ENCODE measurements at places on chromosomes 7 and 10. TPM values are rescaled to one million over a fixed set of nuclear protein-coding genes. Genes with fewer than 3 reads are reported as not detected.
A peak's percentile ranks its signal among the peaks of the same experiment; 100 is the strongest.

DNA sequence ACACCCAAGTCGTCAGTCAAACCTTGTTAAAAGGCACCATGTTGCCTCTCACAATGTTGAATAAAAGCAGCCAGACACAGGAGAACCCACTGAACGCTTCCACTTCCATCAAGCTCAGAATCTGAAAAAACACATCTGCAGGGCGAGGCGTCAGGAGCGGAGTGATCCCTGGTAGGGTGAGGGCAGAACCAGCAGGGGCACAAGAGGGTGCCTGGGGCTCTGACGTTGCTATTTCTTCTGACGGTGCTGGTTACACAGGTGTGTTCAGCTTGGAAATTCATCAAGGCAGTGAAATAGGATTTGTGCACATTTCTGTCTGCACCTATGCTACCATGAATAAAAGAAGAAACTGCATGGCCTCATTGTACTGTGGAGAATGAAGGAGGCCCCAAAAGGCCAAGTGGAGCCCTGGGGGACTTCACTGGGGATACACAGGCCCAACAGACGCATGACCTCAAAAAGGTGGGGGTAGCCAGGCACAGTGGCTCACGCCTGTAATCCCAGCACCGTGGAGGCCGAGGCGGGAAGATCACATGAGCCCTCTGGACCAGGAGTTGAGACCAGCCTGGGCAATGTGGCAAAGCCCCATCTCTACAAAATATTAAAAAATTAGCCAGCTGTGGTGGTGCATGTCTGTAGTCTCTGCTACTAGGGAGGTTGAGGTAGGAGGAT is 19.2 kb upstream of the NCAPG2 start:
- H3K36me3 ChIP-seq, result no peaks in the 10 kb centered on the region
- no peaks in the 10 kb centered on the region for H3K27me3 ChIP-seq
- H3K4me1 ChIP-seq, result no peaks in the 10 kb centered on the region
- no peak overlapping the region for H3K27ac ChIP-seq
- DNase-seq, result no peak

DNA sequence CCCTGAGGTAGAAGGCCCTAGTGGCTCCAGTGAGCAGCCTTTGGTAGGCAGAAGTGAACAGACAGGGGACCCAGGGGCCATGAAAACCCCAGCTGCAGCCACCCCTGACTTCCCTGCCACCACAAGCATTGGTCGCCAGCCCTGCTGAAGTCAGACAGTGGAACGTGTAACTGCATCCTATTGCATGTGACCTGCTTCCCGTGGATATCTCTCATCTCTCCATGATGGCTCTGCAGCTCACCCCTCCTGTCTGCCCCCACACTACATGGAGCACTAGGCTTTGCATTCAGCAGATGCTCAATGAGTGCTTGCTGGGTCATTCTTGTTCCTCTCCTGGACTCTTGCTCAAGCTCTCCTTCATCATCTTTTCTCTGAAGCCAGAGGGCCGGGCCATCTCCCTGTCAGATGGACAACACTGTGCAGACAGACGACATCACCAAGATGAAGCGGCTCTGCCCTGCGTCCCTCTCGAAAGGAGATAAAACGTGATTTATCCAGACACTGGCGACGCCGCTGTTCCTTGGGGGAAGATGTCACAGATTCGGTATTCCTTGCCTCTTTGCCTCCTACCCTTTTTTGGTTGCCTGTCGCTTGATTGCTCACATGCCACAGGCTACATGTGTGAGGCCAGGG is 117.5 kb downstream of the SH3PXD2A start:
- no peak overlapping the region for H3K4me3 ChIP-seq
- no peaks in the 10 kb centered on the region for H3K36me3 ChIP-seq
- no peaks in the 10 kb centered on the region for H3K4me1 ChIP-seq
- H3K27ac ChIP-seq, result no peak overlapping the region
- H3K27me3 ChIP-seq, result no peaks in the 10 kb centered on the region

ST8SIA6 gene
- polyA plus RNA-seq, result 0.22 TPM

- H3K4me3 ChIP-seq, result no peak overlapping the region
- H3K27me3 ChIP-seq, result no peaks in the 10 kb centered on the region
- no peaks in the 10 kb centered on the region for H3K4me1 ChIP-seq
- H3K27ac ChIP-seq, result no peak overlapping the region
- peak; percentile 66 for DNase-seq
These were observed 244.0 kb downstream of the SKAP2 start for GRCh38 chr7:26620352-26620751.

- no peak overlapping the region for H3K4me3 ChIP-seq
These were observed 12.3 kb upstream of the MYPN start for GRCh38 chr10:68096913-68097516.

GRCh38 chr10:69792341-69792740 is 9.4 kb upstream of the COL13A1 start:
- no peaks in the 10 kb centered on the region for H3K36me3 ChIP-seq
- no peak for DNase-seq
- H3K4me1 ChIP-seq, result no peaks in the 10 kb centered on the region
- H3K4me3 ChIP-seq, result no peak overlapping the region

GRCh38 chr10:30026578-30026977 is 32.8 kb downstream of the JCAD start:
- H3K36me3 ChIP-seq, result no peaks in the 10 kb centered on the region
- peaks cover 11% of the 10 kb centered on the region for H3K4me1 ChIP-seq
- no peak for DNase-seq
- no peak overlapping the region for H3K27ac ChIP-seq
- H3K27me3 ChIP-seq, result no peaks in the 10 kb centered on the region

- no peaks in the 10 kb centered on the region for H3K27me3 ChIP-seq
- H3K27ac ChIP-seq, result no peak overlapping the region
- no peaks in the 10 kb centered on the region for H3K4me1 ChIP-seq
- DNase-seq, result no peak
These were observed 350.9 kb upstream of the NPVF start for GRCh38 chr7:25578991-25579777.

CYP2E1 gene
- polyA plus RNA-seq, result 3.4 TPM

GPR15LG gene
- not detected for polyA plus RNA-seq

DNA sequence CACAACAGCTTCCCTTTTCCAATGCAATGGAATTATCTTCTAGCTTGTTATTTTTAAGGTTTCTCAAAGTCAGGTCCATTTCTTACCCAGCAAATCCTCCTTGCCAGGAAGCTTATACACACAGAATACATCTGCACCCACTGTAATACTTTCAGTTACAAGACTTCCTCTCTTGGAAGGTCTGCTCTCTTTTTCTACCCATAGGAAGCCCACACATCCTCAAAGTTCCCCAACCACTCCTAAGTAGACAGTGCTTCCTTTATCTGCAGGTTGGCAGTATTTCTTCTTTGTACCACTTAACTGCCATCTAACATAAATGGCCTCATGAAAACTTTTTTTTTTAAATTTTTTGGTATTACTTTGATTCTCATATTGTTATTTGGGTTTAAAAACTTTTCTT is 155.6 kb downstream of the TAX1BP1 start:
- H3K27ac ChIP-seq, result no peak overlapping the region
- no peak for DNase-seq
- no peak overlapping the region for H3K4me3 ChIP-seq
- no peaks in the 10 kb centered on the region for H3K4me1 ChIP-seq
- no peaks in the 10 kb centered on the region for H3K27me3 ChIP-seq

GRCh38 chr10:72740528-72740927 is 48.6 kb downstream of the MCU start:
- H3K27ac ChIP-seq, result no peak overlapping the region
- DNase-seq, result no peak
- no peaks in the 10 kb centered on the region for H3K27me3 ChIP-seq
- no peaks in the 10 kb centered on the region for H3K36me3 ChIP-seq
- peaks cover 9% of the 10 kb centered on the region for H3K4me1 ChIP-seq

BMS1 gene
- polyA plus RNA-seq, result 6.0 TPM

TMEM178B gene
- 0.58 TPM for polyA plus RNA-seq

GRCh38 chr7:51303142-51303525 is 13.5 kb downstream of the COBL start:
- no peaks in the 10 kb centered on the region for H3K27me3 ChIP-seq
- no peaks in the 10 kb centered on the region for H3K4me1 ChIP-seq
- H3K4me3 ChIP-seq, result no peak overlapping the region
- no peak overlapping the region for H3K27ac ChIP-seq

GRCh38 chr10:15860692-15861201 is 440 bp upstream of the MINDY3 start:
- DNase-seq, result no peak
- H3K4me3 ChIP-seq, result peak overlapping the region; percentile 95
- peak overlapping the region; percentile 13 for H3K27ac ChIP-seq
- no peaks in the 10 kb centered on the region for H3K4me1 ChIP-seq
